BJ (cell line): ENCODE measurements at places on chromosomes 11 and 22.
A peak's percentile ranks its signal among the peaks of the same experiment; 100 is the strongest.

GRCh38 chr22:33524511-33525260 is 395.6 kb downstream of the LARGE1 start:
- no peak for DNase-seq

- DNase-seq, result no peak
Measured at GRCh38 chr11:68533945-68534344, 73.4 kb downstream of the PPP6R3 start.

- DNase-seq, result peak; percentile 80
Measured at GRCh38 chr11:33557201-33557600, 143.4 kb downstream of the C11orf91 start.

- DNase-seq, result no peak
Measured at GRCh38 chr11:46543564-46543963, 50.3 kb downstream of the AMBRA1 start.

GRCh38 chr11:71452199-71453036 is 585 bp upstream of the NADSYN1 start:
- DNase-seq, result no peak

- DNase-seq, result no peak
Measured at GRCh38 chr11:61617515-61617914, 36.6 kb upstream of the SYT7 start.

- DNase-seq, result no peak
Measured at GRCh38 chr11:35937700-35938099, 6.2 kb upstream of the LDLRAD3 start.
